ENCODE measurements at places on chromosomes 4 and X.

GRCh38 chr4:127400276-127400675 is 232.5 kb upstream of the INTU start:
- DNase-seq = no peak

- DNase-seq = no peak
Observed at GRCh38 chr4:157300701-157301100, 80.2 kb downstream of the GRIA2 start.

GRCh38 chr4:126404549-126404948 is 1089.8 kb downstream of the FAT4 start:
- DNase-seq = no peak

DNA sequence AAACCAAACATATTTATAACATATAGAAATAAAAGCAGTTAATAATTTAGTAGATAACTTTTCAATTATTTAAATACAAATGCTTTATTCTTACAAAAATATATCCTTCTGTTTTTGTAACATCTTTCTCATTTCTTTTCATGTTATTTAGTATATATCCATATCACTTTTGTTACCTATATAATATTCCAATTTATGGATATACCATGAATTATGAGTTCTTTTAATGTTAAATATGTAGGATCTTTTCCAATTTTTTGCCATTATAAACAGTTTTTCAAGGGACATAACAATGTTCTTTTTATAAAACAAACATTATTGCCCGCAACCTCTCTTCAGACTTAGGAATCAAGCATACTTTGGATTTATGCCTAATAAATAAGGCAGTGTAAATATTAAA is 151.6 kb downstream of the PRDM5 start:
- DNase-seq = no peak

GRCh38 chr4:3009422-3009821 is 46.1 kb downstream of the GRK4 start:
- DNase-seq = no peak

All from stimulated activated CD8-positive, alpha-beta memory T cell treated with anti-CD3 and anti-CD28 coated beads, Interleukin-12 subunit alpha, Interleukin-12 subunit beta, amount 100 ng/mL, for 4 hours (primary cell).